Central memory CD8-positive, alpha-beta T cell (primary cell): ENCODE measurements at places on chromosomes 11 and 22.
A peak's percentile ranks its signal among the peaks of the same experiment; 100 is the strongest.

GRCh38 chr11:111992206-111992855, 32.9 kb upstream of the DLAT start:
- no peaks in the 10 kb centered on the region for H3K36me3 ChIP-seq
- no peaks in the 10 kb centered on the region for H3K4me1 ChIP-seq
- H3K27me3 ChIP-seq: no peaks in the 10 kb centered on the region
- no peak for DNase-seq

DNA sequence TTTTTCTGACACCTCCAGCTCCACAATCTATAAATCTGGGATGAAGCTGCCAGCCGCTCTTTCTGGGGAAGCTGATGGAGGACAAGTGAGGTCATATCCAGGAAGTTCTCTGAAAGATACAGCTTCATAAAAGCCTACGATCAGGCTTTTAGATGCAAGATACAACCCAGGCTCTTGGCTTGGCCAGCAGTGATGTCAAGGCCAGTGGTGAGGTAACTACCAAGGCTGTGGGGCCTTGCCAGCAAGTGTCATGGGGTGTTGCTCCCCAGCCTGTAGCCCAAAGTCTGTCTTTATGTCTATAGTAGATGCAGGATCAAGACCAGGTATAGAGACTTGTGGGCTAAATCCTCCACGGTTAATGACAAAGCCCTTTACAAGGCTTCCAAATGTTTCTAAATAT, 70.1 kb upstream of the TIMP3 start:
- no peaks in the 10 kb centered on the region for H3K4me1 ChIP-seq
- H3K36me3 ChIP-seq: no peaks in the 10 kb centered on the region
- H3K4me3 ChIP-seq: no peak overlapping the region
- H3K27ac ChIP-seq: no peak overlapping the region
- H3K27me3 ChIP-seq: peaks cover 43% of the 10 kb centered on the region

DNA sequence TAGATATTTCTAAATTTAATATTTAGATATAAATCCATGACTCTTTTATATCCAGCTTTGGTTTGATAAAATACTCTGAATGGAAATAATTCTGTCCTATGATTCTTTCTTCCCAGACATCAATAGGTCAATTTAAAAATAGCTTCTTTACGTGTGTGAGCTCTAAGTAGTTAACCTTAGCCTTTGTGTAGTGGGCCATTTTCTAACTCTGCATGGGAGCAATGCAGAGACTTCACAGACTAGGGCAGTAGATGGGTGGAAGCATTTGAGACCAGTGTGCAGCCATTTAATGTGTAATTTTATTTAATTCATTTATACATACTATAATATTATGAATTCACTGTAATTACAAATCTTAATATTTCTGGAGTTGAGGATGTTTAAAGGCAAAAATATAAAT, 23.8 kb downstream of the GAS2 start:
- H3K36me3 ChIP-seq: no peaks in the 10 kb centered on the region
- peaks cover 5% of the 10 kb centered on the region for H3K4me1 ChIP-seq
- DNase-seq: no peak
- H3K4me3 ChIP-seq: no peak overlapping the region
- H3K27ac ChIP-seq: no peak overlapping the region
- H3K27me3 ChIP-seq: peaks cover 13% of the 10 kb centered on the region

DNA sequence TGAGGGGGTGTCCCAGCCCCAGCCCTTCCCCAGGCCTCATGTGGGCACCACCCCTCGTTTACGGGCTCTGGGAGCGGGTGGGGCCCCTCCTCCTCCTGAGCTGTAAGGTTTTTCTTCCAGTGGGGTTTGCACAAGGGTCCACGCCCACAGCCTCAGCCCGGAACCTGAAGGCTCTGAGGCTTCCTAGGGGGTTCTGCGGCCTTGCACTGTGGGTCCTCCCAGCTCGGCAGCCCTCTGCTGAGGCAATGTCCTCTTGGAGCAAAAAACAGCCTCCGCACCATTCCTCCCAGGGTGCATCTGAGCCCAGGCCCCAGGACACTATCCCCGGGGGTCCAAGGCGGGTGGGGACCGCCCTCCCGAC, 14.1 kb downstream of the H19 start:
- no peak for DNase-seq
- H3K27me3 ChIP-seq: no peaks in the 10 kb centered on the region
- H3K4me1 ChIP-seq: no peaks in the 10 kb centered on the region
- no peak overlapping the region for H3K4me3 ChIP-seq
- no peak overlapping the region for H3K27ac ChIP-seq
- no peaks in the 10 kb centered on the region for H3K36me3 ChIP-seq

DNA sequence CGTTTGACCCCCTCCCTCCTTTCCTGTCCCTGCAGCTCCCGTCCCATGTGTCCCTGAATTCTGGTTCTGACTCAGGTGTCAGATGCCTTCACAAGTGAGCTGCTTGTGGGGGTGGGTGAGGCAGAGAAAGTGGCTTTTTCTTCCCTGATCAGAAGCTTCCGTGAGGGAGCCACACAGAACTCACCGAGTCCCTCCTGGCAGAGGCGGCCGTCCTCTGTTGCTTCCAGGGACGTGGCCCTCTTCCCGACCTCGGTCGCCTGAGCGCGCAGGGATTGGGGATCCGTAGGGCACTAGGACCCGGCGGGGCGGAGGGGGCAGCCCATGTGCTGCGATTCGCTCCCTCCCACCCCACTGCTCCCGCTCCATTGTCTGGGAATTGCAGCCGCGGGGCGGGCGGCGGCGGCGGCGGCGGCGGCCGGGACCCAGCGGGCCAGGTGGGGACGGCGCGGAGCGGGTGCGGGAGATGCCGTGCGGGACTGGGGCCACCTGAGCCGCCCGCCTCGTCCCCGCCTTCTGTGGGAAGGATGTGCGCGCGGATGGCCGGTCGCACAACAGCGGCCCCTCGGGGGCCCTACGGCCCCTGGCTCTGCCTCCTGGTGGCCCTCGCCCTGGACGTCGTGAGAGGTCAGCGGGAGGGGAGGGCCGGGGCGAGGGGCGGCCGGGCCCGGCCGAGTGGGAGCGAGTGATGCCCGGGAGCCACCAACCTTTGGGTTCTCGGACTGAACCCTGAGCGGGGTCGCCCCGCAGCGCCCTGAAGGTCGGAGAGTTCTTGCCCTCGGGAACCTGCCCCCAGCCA, at the start of gene TMEM132A:
TSS of gene TMEM132A (plus strand) at position 351 of the 796 bp plus-strand sequence. CDS start at position 525, 174 bp downstream.
- no peak for DNase-seq
- peak within 1 kb of the TSS; percentile 70 for H3K4me3 ChIP-seq
- peaks cover 35% of the 10 kb centered on the region for H3K27me3 ChIP-seq
- peaks cover 17% of the 10 kb centered on the region for H3K4me1 ChIP-seq

GRCh38 chr11:113263458-113264259, 50.7 kb upstream of the TTC12 start:
- no peak overlapping the region for H3K27ac ChIP-seq
- DNase-seq: no peak
- no peak overlapping the region for H3K4me3 ChIP-seq
- peaks cover 35% of the 10 kb centered on the region for H3K27me3 ChIP-seq
- H3K36me3 ChIP-seq: no peaks in the 10 kb centered on the region

DNA sequence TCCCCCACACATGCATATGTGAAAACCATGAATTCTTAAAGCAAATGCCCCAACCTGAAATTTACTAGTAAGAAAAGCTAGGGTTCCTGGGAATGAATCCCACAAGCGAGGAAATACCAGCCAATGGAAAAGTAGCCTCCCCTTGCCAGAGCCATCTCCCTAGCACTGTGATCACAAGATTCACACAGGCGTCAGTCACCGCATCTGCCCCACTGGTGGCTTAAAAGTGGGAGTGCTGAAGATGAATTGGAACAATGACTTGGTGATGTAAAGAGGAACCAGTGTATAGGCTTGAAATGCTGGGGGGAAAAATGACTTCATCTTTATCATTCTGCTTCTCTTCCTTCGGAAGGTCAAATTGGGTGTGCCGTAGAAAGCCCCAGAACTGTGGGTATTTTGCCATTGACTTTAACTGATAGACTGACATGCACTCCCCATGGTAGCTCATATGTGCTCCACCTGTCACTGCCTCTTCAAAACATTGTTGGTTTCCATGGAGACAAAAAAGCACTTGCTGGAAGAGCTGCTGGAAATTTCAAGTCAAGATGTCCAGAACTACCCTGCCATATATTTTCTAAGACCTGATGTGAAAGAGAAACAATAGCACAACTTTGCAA, 19.2 kb upstream of the ASPHD2 start:
- H3K27me3 ChIP-seq: peaks cover 14% of the 10 kb centered on the region
- no peak overlapping the region for H3K4me3 ChIP-seq
- no peaks in the 10 kb centered on the region for H3K4me1 ChIP-seq
- no peak for DNase-seq
- no peak overlapping the region for H3K27ac ChIP-seq
- H3K36me3 ChIP-seq: no peaks in the 10 kb centered on the region

GRCh38 chr11:19455731-19456130, 215.0 kb upstream of the E2F8 start:
- H3K27ac ChIP-seq: no peak overlapping the region
